ENCODE measurements at places on chromosomes 3 and 15. TPM values are rescaled to one million over a fixed set of nuclear protein-coding genes. Genes with fewer than 3 reads are reported as not detected.
A peak's percentile ranks its signal among the peaks of the same experiment; 100 is the strongest.

DNA sequence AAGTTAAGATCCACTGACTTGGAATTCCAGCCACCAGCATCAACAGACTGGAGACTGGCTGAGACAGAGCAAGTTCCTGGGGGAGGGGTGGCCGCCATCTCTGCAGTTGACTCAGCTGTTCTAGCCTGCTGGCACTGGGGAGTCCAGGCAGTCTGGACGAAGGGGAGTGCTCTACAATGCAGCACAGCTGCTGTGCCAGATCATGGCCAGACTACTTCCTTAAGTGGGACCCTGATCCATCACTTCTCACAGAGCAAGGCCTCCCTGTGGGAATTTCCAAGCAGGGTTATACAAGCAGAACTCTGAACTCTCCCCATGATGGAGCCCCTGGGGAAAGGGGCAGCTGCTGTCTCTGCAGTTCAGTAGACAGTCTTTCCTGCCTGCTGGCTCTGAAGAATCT lies 35.2 kb downstream of the PYGO1 start:
- no peak for DNase-seq

DNA sequence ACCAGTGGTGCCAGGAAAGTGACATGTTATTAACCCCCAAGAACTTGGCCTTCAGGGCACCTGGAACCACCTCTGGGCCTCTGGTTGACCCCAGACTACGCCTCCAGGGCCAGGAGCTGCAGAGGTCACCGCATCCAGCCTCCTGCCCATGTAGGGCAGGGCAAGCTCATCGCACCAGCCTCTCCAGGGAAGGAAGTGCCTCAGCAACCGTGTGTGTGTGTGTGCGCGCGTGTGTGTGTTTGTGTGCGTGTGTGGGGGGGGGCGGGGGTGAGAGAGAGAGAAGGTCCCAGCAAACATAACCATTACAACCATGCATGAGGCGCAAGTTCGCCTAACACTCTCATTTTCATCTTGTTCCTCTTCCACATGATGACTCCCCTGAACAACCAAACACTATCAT lies 31.8 kb downstream of the RAB6B start:
- DNase-seq = no peak

DNA sequence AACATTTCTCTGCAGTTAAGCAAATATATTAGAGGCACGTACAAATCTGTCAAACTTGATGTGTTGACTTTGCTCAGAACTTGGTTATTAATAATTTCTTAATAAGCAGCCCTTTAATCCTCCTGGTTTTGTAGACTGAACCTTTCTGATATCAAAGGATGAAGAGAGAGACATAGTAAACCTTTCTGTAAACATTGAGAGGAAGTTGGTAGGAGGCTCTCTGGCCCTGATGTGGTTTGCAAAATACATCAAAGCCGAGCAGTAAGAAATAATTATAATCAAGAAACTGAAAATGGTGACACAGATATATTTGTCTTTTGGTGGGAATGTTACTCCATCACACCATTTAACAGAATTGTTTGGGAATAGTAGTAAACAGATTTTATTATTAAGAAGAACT lies 111.9 kb downstream of the OXSM start:
- DNase-seq = no peak

- no peak for DNase-seq
Measured at GRCh38 chr3:42659451-42660130, 6.1 kb downstream of the ZBTB47 start.

- no peak for DNase-seq
Measured at GRCh38 chr3:171461525-171461917, 1.3 kb upstream of the TNIK start.

- peak; percentile 38 for DNase-seq
Measured at GRCh38 chr3:52775877-52776276, 1.5 kb upstream of the ITIH1 start.

DNA sequence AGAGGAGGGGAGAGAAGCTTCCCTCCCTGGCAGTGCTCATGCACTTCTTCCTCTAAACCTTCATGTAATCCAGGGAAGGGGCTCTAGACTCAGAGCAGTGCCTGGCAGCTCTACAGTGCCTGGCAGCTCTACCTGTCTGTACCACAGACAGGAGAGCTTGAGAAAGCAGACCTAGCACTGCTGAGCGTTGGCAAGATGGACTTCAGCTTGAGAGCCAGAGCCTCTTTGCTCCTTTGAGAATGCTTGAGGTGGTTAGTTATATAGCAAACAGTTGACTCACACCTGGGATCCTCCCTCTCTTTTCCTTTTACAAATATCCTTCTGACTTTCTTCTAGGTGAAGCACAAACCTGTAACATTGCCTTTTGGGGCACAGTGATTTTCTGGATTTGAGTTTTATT lies 20.9 kb downstream of the FBXO22 start:
- no peak for DNase-seq

DNA sequence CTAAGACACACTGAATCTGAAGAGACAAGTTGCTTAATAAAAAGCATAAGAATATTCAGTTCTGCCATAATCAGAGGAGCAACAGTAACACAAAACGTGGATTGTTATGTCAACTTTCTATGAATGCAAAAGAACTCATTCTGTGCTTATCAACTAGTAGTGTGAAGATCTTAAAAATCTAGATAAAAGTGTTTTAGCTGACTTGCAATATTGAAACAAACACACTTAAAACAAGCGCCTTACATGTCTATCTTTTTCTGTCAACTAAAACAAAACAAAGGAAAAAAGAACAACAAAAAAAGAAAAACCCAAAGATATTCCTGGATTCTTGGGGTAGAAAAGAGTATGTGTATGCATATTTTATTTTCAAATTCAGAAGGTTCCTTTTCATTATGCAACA lies 37.7 kb downstream of the TASOR start:
- no peak for DNase-seq

GRCh38 chr3:46690798-46691197 lies 2.7 kb downstream of the ALS2CL start:
- no peak for DNase-seq

- DNase-seq = peak; percentile 68
Measured at GRCh38 chr3:47385007-47385406, 4.2 kb downstream of the PTPN23 start.

- no peak for DNase-seq
Measured at GRCh38 chr3:132368962-132369361, 48.3 kb upstream of the DNAJC13 start.

The HYKK gene
- 6.8 TPM for total RNA-seq
